AG10803 (cell line): ENCODE measurements at places on chromosomes 16 and 17.
A peak's percentile ranks its signal among the peaks of the same experiment; 100 is the strongest.

DNA sequence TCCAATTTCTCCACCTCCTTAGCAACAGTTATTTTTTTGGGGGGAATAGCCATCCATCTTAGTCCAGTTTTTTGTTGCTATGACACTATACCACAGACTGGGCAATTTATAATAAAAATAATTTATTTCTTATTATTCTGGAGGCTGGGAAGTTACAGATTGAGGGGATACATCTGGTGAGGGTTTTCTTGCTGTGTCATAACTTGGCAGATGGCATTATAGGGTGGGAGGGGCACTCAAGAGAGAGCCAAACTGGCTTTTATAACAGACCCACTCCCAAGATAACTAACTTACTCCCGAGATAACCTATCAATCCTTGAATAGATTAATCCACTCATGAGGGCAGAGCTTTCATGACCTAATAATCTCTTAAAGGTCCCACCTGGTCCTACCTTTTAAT lies 84.2 kb downstream of the ABCA8 start:
- DNase-seq: no peak

GRCh38 chr17:37762666-37763065 lies 17.8 kb upstream of the HNF1B start:
- DNase-seq: no peak

DNA sequence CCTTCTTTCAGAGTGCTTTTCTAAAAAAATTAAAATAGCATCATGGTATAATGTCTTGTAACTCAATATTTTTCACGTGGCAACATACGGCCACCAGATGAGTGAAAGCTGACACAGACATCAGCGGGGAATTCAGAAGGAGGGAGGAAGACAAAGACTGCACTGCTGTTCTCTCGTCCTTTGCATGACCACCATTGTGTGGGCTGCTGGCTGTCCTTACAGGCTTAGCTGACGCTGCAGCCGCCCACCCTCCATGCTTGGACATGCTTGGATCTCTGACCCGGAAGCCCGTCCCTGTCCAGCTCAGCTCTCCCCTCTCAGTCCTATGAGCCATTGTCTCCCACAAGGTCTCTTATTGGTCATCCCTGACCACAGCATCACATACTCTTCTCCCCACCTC lies 11.4 kb upstream of the MLYCD start:
- DNase-seq: peak; percentile 16

DNA sequence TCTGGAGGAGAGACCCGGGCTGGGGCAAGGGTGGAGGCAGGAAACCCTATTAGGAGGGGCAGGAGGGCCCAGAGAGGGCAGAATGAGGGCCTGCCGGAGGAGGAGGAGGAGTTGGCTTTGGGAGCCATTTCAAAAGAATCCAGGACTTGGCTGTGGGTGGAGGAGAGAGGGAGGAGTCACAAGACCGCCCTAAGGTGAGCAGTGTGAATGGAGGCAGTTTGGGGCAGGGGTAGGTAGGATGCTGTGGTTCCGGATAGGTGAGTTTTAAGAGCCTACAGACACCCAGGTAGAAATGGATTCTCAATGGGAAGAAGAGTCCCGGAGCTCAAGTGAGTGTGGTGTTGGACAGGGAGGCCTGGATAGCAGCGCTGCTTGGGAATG lies 80.3 kb downstream of the ARHGAP23 start:
- DNase-seq: no peak

DNA sequence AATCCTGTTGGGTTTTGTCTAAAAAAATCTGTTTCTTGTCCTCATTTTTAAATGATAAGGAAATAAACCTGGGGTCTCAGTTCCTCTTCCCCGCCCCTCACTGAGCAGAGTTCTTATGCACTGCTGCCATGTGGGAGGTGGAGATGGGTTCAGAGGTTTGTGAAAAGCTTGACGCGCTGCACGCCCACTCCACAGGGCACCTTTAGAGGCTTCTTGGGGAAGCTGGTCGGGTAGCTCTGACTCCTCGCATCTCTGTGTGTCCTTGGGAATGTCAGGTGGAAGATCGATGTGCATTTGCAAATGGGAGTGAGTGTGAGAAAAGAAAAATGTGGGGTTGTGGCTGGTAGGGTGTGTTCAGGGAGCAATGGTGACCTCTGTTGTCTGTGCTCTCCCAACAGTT lies 4.7 kb upstream of the ZNHIT3 start:
- no peak for DNase-seq

- no peak for DNase-seq
Observed at GRCh38 chr17:43027091-43028032, 2.3 kb downstream of the RND2 start.

GRCh38 chr16:51532551-51532950 lies 381.5 kb upstream of the SALL1 start:
- DNase-seq: no peak

DNA sequence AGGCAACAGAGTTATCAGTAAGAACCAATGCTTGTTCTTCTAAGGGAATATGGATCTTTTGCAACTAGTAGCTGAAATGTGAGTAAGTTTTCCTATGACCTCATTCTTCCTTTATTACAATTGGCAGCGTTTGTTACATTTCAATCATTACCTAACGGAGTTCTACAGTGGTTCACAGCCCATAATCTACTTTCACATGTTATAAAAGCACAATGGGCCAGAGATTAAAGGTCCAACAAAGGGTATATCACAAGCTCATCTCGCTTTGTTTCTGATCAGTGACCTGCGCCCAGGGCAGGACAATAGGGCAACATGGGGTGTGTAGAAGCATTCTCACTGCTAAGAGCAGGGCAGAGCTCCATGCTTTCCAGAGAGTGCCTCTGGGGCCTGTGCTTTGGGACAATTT lies 279.9 kb upstream of the DYNLRB2 start:
- no peak for DNase-seq

DNA sequence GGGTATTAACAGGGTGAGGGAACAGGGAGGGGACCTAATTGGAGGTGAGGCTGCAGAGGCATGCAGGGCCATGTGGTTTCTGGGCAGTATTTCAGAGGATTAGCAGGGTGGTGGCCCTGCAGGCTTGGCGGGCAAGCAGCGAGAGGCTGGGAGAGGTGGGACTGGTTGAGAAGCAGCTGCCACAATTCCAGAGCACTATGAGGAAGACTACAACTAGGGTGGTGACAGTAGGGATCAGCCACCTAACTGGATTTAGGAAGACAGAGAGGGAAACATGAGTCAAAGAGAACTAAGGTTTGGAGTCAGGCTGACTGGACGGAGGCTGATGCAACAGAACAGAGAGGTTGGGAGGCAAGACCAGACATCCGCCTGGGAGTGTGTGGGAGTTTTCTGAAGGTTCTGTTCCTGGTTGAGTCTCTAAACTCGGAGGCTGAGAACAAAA lies 12.3 kb downstream of the ALOXE3 start:
- DNase-seq: peak; percentile 27

DNA sequence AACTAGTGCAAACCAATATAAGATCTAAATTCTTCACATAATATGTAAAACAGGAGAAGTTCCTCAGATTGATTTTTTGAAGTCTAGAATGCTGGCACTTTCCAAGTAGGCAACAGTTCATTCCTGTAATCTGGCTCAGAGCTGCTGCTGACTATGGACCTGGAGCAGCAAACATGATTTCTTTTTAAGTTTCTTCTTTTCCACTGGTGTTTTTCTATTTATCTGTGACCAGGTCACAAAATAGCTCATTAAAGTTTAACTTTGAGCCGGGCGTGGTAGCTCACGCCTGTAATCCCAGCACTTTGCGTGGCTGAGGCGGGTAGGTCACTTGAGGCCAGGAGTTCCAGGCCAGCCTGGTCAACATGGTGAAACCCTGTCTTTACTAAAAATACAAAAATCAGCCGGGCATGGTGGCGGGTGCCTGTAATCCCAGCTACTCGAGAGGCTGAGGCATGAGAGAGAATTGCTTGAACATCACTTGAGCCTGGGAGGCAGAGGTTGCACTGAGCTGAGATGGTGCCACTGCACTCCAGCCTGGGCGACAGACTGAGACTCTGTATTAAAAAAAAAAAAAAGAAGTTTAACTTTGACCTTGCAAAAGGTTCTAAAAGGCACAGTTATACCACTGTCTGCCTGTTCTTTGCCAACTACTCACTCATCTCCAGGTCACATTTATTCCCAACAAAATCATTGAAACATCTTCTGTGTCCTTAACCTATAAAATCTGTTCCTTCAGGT lies 29.4 kb upstream of the SLC13A2 start:
- no peak for DNase-seq

- DNase-seq: no peak
Observed at GRCh38 chr16:56349711-56350161, 75.6 kb downstream of the AMFR start.

DNA sequence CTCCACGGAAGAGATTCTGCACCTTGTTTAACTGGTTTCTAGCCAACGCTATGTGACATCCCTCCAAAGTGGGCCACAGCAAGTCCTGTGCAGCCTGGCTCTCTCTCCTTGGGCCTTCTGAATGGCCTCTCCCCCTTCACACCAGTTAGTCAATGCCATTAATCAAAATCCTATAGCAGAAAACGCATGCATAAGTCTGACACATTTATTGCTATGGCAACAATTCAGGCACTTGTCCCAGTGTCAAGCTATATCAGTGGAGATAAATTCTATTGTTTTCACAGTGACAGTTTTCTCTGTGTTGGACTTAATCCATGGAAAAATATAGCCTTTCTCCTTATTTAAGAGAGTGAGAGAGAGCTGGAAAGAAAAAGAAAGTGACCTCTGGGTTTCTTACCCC lies 87.2 kb upstream of the TOX3 start:
- DNase-seq: no peak
